A549 (cell line): ENCODE measurements at places on chromosomes 1 and 21. TPM values are rescaled to one million over a fixed set of nuclear protein-coding genes. Genes with fewer than 3 reads are reported as not detected.

Gene LCE1C
- polyA plus RNA-seq, result not detected in 3 replicates

Gene AGMAT
- 11.9 to 13.1 TPM (median 12.9 TPM) in 3 replicates for polyA plus RNA-seq

Gene NBPF14
- 6.2 to 6.8 TPM (median 6.8 TPM) in 3 replicates for polyA plus RNA-seq

Gene PCSK9
- 2.7 to 7.3 TPM (median 4.9 TPM) in 3 replicates for polyA plus RNA-seq

Gene TNFSF4
- 0.05 to 0.08 TPM (median 0.06 TPM) in 3 replicates for polyA plus RNA-seq

Gene TMPRSS2
- 0.05 TPM in 1 of 3 replicates, not detected in the others for polyA plus RNA-seq

Gene THEM5
- polyA plus RNA-seq, result not detected in 3 replicates

Gene KCNN3
- polyA plus RNA-seq, result 0.01 to 0.04 TPM in 2 of 3 replicates, not detected in the other

Gene ELF3
- 138 to 180 TPM (median 179 TPM) in 3 replicates for polyA plus RNA-seq

Gene FAM110D
- 0.04 to 0.05 TPM (median 0.04 TPM) in 3 replicates for polyA plus RNA-seq

Gene FAM78B
- polyA plus RNA-seq, result 0.12 to 0.13 TPM (median 0.13 TPM) in 3 replicates

Gene UBASH3A
- not detected in 3 replicates for polyA plus RNA-seq

Gene FCER1G
- polyA plus RNA-seq, result 0.25 TPM in 1 of 3 replicates, not detected in the others

Gene DNALI1
- polyA plus RNA-seq, result not detected in 3 replicates

Gene SLAMF9
- 0.16 to 0.28 TPM (median 0.22 TPM) in 3 replicates for polyA plus RNA-seq

Gene C4BPB
- polyA plus RNA-seq, result 4.9 to 9.5 TPM (median 5.1 TPM) in 3 replicates

Gene ILDR2
- polyA plus RNA-seq, result 0.03 TPM in 1 of 3 replicates, not detected in the others

Gene FOXD3
- 0.22 to 0.34 TPM (median 0.30 TPM) in 3 replicates for polyA plus RNA-seq

Gene CHI3L1
- polyA plus RNA-seq, result 0.04 TPM in 1 of 3 replicates, not detected in the others

Gene ZDHHC18
- 15.0 to 16.2 TPM (median 15.7 TPM) in 3 replicates for polyA plus RNA-seq

Gene LCE1F
- polyA plus RNA-seq, result not detected in 3 replicates

Gene SPRR3
- polyA plus RNA-seq, result not detected in 3 replicates

Gene CNR2
- not detected in 3 replicates for polyA plus RNA-seq

Gene CLCA4
- polyA plus RNA-seq, result not detected in 3 replicates

Gene GBP3
- polyA plus RNA-seq, result 0.93 to 1.1 TPM (median 0.98 TPM) in 3 replicates

Gene NMNAT2
- 0.63 to 0.88 TPM (median 0.72 TPM) in 3 replicates for polyA plus RNA-seq

Gene BACE2
- 15.2 to 17.1 TPM (median 16.2 TPM) in 3 replicates for polyA plus RNA-seq

Gene CAPZA1
- 103 to 109 TPM (median 104 TPM) in 3 replicates for polyA plus RNA-seq

Gene MPL
- polyA plus RNA-seq, result not detected in 3 replicates

Gene CD5L
- not detected in 3 replicates for polyA plus RNA-seq

Gene DMRTA2
- 0.07 to 0.13 TPM (median 0.12 TPM) in 3 replicates for polyA plus RNA-seq

Gene IGSF3
- 15.9 to 18.5 TPM (median 17.4 TPM) in 3 replicates for polyA plus RNA-seq

Gene CYP4A11
- not detected in 3 replicates for polyA plus RNA-seq

Gene LCE6A
- not detected in 3 replicates for polyA plus RNA-seq

Gene S100A1
- polyA plus RNA-seq, result 0.67 to 0.97 TPM (median 0.88 TPM) in 3 replicates

Gene ATP5IF1
- polyA plus RNA-seq, result 229 to 240 TPM (median 234 TPM) in 3 replicates

Gene ATAD3C
- not detected in 3 replicates for polyA plus RNA-seq

Gene HSPA6
- 0.26 to 0.50 TPM (median 0.50 TPM) in 3 replicates for polyA plus RNA-seq

Gene NLRP3
- polyA plus RNA-seq, result not detected in 3 replicates

Gene ZFP69
- not detected in 3 replicates for polyA plus RNA-seq

Gene FMO2
- not detected in 3 replicates for polyA plus RNA-seq

Gene UHMK1
- polyA plus RNA-seq, result 20.2 to 21.7 TPM (median 21.0 TPM) in 3 replicates

Gene LIN9
- 7.9 to 9.0 TPM (median 8.3 TPM) in 3 replicates for polyA plus RNA-seq

Gene ATP1B1
- 215 to 313 TPM (median 303 TPM) in 3 replicates for polyA plus RNA-seq

Gene NDUFV3
- 20.7 to 22.8 TPM (median 22.0 TPM) in 3 replicates for polyA plus RNA-seq

Gene TNFRSF9
- polyA plus RNA-seq, result 0.75 to 1.8 TPM (median 1.0 TPM) in 3 replicates

Gene OR6N1
- not detected in 3 replicates for polyA plus RNA-seq

Gene SDHB
- polyA plus RNA-seq, result 111 to 122 TPM (median 114 TPM) in 3 replicates

Gene LAX1
- not detected in 3 replicates for polyA plus RNA-seq

Gene KCNK2
- polyA plus RNA-seq, result 0.04 to 0.07 TPM (median 0.07 TPM) in 3 replicates

Gene PLPP3
- polyA plus RNA-seq, result 18.4 to 26.8 TPM (median 23.6 TPM) in 3 replicates

Gene HAO2
- 0.05 to 0.16 TPM in 2 of 3 replicates, not detected in the other for polyA plus RNA-seq

Gene B4GALT2
- 35.8 to 36.4 TPM (median 36.0 TPM) in 3 replicates for polyA plus RNA-seq

Gene UBE2U
- not detected in 3 replicates for polyA plus RNA-seq

Gene BROX
- 18.9 to 20.8 TPM (median 20.1 TPM) in 3 replicates for polyA plus RNA-seq

Gene SLC30A2
- polyA plus RNA-seq, result not detected in 3 replicates

Gene RHD
- polyA plus RNA-seq, result not detected in 3 replicates

Gene ALG14
- 5.4 to 7.1 TPM (median 5.7 TPM) in 3 replicates for polyA plus RNA-seq
